ENCODE measurements at places on chromosomes 2 and 18.

DNA sequence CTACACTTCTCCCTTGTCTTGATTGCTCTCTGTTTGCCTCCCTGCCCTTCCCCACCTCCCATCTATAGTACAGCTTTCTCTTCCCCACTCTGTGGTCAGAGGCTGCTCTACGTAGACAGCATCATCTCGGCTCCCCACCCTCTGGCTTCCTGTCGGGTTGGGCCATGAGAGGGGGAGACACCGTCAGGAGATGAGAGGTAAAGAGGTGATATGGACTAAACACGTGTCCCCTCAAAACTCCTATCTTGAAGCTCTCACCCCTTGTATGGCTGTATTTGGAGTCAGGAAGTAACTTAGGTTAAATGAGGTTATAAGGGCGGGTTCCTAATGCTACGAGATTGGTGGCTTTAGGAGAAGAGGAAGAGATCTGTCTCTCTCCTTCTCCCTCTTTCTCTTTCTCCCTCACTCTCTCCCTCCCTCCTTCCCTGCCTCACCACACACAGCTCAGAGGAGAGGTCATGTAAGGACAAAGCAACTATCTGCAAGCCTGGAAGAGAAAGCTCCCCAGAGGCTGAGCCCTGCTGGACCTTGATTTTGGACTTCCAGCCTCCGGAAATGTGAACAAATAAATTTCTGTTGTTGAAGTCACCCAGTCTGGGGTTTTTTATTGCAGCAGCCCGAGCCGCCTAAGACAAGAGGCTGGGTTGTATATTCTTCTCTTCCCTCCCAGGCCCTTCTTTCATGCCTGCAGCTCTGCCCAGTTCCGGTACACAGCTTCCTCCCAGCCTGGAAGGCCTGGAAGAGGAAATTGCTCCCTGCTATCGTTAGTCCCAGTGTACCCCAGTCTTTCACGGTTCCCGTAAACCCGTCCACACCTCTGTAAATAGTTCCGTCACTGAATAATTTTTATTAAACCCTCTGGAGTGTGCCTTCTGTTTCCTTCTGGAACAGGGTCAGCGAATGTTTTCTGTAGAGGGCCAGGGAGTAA is 138.0 kb downstream of the AKAIN1 start:
- H3K36me3 ChIP-seq: no peaks in the 10 kb centered on the region
- H3K4me1 ChIP-seq: peaks cover 4% of the 10 kb centered on the region
- DNase-seq: no peak
- H3K27ac ChIP-seq: peak overlapping the region; percentile 70

GRCh38 chr2:232384466-232384865 is 5.9 kb downstream of the ALPP start:
- peaks cover 10% of the 10 kb centered on the region for H3K4me1 ChIP-seq
- H3K27ac ChIP-seq: no peak overlapping the region
- no peak overlapping the region for H3K4me3 ChIP-seq
- H3K27me3 ChIP-seq: peaks cover 77% of the 10 kb centered on the region

GRCh38 chr2:162473986-162474385 is 130.1 kb downstream of the GCA start:
- no peak overlapping the region for H3K4me3 ChIP-seq
- H3K4me1 ChIP-seq: peaks cover 7% of the 10 kb centered on the region
- no peaks in the 10 kb centered on the region for H3K27me3 ChIP-seq
- no peak overlapping the region for H3K27ac ChIP-seq
- no peak for DNase-seq

GRCh38 chr2:110957293-110957692 is 163.4 kb upstream of the BCL2L11 start:
- no peaks in the 10 kb centered on the region for H3K27me3 ChIP-seq
- no peak overlapping the region for H3K27ac ChIP-seq
- H3K36me3 ChIP-seq: no peaks in the 10 kb centered on the region
- peaks cover 19% of the 10 kb centered on the region for H3K4me1 ChIP-seq
- DNase-seq: no peak

DNA sequence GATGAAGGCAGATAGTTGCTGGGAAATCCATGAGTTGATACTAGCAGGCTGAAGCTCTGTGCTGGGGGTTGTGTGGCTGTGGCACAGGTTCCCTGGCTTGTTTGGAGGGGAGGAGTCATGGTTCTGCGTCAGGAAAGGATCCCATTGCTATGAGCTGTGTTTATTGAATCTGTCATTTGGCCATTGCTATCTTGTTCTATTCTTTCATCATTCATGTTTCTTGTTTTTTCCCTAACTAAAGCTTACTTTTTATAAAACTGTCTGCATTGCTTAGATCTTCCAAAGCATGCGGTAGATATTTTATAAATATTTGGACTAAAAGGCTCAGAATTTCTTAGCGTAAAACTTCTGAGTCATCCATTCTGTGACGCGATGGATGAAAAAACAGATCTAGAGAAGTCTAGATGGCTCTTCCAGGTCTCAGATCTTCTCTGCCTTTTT is 335.3 kb downstream of the PTPRM start:
- no peaks in the 10 kb centered on the region for H3K36me3 ChIP-seq
- no peak overlapping the region for H3K27ac ChIP-seq
- DNase-seq: no peak
- no peaks in the 10 kb centered on the region for H3K27me3 ChIP-seq

- H3K27ac ChIP-seq: no peak overlapping the region
- no peak overlapping the region for H3K4me3 ChIP-seq
- H3K4me1 ChIP-seq: no peaks in the 10 kb centered on the region
- no peak for DNase-seq
- H3K27me3 ChIP-seq: no peaks in the 10 kb centered on the region
Observed at GRCh38 chr18:2714140-2714539, 58.6 kb downstream of the SMCHD1 start.

DNA sequence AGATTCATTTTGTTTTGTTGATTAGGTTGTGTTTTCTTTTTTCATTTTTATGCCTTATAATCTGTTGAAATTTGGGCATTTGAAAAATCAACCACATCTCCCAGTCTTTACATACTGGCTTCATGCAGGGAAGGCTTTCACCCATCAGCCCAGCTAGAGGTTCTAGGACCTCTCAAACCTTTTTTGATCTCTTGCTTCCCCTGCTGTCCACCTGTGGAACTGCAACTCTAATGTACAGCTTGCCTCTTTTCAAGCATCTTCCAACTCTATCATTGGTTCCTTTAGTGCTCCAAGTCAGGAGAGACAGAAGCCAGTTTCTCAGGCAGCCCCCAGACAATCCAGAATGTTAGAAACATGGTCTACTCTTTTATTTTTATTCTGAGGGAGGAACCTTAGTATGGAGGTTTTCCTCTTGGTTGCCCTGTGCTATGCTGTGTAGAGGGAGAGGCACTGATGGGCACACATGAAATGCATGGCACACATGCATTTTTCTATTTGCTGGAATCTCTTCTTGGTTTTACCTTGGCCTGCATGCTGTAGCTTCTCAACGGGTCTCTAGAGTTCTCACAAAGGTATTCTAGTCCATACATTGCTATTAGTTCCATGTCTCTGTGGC is 107.2 kb upstream of the L3MBTL4 start:
- H3K36me3 ChIP-seq: peaks cover 11% of the 10 kb centered on the region
- H3K4me1 ChIP-seq: no peaks in the 10 kb centered on the region

- H3K27ac ChIP-seq: no peak overlapping the region
- no peaks in the 10 kb centered on the region for H3K36me3 ChIP-seq
- no peaks in the 10 kb centered on the region for H3K27me3 ChIP-seq
- peaks cover 14% of the 10 kb centered on the region for H3K4me1 ChIP-seq
- no peak for DNase-seq
- H3K4me3 ChIP-seq: no peak overlapping the region
Observed at GRCh38 chr2:226439337-226439736, 360.3 kb downstream of the IRS1 start.
